ENCODE measurements at places on chromosomes 2 and 18.
A peak's percentile ranks its signal among the peaks of the same experiment; 100 is the strongest.

DNA sequence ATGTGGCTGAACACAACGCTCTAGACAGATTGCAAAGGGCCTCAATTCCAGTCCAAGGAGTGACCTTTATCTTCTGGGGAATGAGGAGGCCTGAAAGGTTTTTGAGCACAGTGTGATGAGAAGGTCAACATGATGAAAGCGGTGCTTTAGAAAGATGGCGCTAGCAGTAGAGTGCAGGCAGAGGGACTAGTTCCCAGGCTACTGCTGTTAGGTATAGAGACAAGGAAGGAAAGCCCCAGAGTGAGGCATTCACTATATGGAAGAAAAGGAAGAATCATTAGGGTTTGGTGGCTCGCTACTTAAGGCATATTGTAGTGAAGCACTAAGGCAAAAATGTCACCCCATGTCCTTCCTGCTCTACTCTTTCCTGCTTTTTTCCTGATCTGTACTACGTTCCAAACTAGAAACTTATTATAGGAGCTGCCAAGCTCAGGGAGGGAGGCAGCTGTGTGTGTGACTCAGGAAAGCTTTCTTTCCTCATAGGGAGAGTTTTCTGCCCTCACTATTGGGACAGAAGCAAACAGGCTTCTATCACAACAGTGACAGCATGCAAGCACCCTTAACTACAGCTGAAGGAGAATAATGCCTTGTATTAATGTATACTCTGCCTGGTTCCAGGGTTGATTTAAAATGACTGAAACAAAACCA is 160.8 kb upstream of the CAVIN2 start:
- no peak for DNase-seq

DNA sequence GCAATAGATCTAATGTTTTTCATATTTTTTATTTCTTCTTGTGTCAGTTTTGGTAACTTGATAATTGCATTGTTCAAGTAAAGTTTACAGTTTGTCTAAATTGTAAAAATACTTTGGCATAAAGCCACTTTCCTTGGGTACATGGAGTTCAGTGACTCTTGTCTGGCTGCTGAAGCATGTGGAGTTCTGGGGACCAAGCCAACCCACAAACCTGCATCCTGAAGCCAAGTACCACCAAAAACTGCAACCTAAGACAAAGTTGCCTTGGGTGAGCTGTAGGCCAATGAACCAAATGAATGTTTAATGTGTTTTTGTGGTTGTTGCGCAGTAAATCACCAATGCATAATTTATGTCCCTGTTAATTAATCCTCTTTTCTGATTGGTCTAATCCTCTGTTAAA is 872.6 kb downstream of the BCL11A start:
- peak; percentile 3 for DNase-seq

- peak; percentile 54 for DNase-seq
Observed at GRCh38 chr2:15359716-15360531, 201.2 kb downstream of the NBAS start.

- DNase-seq: no peak
Observed at GRCh38 chr2:124646166-124646815, 621.2 kb downstream of the CNTNAP5 start.

- DNase-seq: no peak
Observed at GRCh38 chr2:150607390-150607811, 119.9 kb upstream of the RND3 start.

GRCh38 chr2:171004363-171004762 is 75.3 kb downstream of the GORASP2 start:
- no peak for DNase-seq

DNA sequence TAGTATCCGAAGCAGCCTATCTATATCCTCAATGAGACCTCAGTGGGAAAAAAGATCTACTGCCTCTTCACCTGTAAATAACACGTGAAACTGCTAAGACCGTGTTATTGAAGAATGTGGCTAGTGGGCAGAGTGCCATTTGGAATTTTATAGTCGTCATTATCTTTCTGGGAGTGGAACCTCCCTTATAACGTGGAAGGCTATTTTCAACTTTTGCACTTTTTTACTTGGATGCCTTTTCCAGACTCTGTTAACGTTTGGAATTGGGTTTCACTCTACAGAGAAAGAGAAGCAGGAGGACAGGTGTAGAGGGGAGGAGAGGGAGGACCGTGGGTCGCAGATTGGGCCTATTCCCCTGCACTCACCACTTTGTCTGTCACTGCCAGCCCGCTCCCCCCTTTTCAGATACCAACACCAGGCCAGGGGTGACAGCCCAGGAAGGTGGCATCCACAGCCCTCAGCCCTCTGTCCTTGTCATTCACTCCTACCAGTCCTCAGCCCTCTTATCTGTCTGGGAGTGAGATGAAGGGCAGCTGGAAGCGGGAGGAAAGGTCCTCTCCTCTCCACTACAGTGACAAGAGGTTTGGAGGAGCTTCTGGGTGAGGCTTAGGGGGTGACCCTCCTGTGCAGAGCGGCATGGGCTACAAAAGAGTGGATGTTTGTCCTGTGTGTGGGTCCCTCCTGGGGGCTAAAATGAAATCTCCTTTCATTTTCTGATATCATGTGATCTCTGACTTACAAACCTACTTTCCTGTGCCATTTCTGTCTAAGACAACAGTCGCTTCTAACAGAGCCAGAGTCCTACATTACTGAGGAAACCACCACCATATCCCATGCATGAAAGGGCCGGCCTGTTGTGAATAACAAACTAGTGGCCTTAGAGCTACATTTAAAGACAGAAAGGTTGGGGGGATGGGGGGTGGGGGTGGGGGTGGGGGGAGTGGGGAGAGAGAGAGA is 23.9 kb upstream of the CEP68 start:
- no peak for DNase-seq

DNA sequence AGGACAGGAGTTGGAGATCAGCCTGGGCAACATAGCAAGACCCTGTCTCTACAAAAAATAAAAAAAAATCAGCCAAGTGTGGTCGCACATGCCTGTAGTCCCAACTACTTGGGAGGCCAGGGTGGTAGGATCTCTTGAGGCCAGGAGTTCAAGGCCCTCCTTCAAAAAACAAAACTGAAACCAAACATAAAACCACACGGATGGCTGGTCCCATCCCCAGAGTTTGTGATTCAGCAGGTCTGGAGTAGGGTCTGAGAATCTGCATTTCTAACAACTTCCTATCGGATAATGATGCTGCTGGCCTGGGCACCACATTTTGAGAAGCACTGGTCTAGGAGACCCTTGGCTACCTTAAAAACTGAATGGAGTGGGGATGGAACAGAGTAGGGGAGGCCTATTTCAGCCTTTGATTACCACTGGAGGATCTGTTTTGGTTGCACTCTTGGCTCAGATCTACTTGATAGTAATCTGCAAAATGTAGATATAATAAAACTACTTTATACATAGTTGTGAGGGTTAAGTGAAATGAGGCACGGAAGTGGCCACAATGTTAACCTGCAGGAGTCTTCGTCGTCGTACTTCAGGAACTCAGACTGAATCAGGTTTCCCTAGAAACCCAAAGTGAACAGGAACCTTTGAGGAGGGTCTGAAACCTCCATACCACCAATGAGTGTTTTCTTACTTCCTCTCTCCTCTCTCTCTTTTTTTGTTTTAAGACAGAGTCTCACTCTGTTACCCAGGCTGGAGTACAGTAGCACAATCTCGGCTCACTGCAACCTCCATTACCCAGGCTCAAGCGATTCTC is 25.5 kb upstream of the NFE2L2 start:
- no peak for DNase-seq
